ENCODE measurements at places on chromosomes 16 and 17. TPM values are rescaled to one million over a fixed set of nuclear protein-coding genes. Genes with fewer than 3 reads are reported as not detected.

DNA sequence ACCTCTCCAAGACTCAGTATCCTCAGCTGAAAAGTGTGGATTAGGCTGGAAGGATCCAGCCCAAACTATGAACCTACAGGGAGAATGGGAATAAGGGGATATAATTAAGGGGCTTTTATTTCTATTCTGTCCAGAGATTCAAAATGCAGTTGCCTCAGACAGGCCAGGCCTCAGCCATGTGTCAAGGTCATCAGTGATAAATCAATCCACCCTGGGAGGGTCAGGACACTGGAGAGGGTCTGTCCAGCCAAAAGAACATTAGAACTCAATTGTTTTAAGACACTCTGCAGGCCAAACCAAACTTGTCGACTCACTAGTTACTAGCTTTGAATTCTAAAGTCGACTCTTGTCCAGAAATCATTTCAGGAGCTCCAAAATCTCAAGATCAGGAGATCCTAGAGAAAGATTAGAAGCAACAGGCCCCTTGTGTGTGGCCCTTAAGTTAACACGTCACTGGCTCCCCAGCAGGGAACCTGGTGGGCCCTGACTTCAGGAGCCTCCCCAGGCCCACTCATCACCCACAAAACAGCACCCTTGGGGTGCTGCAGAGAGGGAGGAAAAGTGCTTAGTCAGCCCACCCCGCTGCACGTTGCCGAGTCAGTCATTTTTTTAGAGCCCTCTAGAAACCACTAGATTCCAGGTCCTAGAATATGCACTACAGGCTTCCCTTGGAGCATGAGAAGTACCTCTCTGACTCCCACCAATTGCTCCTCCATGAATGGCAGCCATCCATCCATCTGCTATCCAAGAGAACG is 156.8 kb downstream of the XYLT1 start:
- no peak overlapping the region for H3K4me3 ChIP-seq
- peaks cover 14% of the 10 kb centered on the region for H3K4me1 ChIP-seq
- DNase-seq, result no peak
- H3K27me3 ChIP-seq, result no peaks in the 10 kb centered on the region
- H3K27ac ChIP-seq, result peak overlapping the region; percentile 68

The GUCY2D gene
- total RNA-seq, result not detected

DNA sequence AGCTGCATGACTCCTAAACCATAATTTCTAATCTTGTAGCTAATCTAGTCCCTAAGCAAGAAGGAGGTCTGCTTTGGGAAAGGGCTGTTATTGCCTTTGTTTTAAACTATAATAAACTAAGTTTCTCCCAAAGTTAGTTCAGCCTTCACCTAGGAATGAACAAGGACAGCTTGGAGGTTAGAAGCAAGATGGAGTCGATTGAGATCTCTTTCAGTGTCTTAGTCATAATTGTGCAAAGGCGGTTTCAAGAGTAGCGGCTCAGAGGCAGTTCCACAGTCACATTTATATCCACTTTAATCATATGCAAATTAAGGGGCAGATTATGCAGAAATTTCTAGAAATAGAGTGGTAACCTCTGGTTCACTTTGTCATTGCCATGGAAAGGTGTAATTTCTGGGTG is 17.4 kb downstream of the DRC7 start:
- no peaks in the 10 kb centered on the region for H3K4me1 ChIP-seq
- no peak for DNase-seq
- H3K27ac ChIP-seq, result no peak overlapping the region

DNA sequence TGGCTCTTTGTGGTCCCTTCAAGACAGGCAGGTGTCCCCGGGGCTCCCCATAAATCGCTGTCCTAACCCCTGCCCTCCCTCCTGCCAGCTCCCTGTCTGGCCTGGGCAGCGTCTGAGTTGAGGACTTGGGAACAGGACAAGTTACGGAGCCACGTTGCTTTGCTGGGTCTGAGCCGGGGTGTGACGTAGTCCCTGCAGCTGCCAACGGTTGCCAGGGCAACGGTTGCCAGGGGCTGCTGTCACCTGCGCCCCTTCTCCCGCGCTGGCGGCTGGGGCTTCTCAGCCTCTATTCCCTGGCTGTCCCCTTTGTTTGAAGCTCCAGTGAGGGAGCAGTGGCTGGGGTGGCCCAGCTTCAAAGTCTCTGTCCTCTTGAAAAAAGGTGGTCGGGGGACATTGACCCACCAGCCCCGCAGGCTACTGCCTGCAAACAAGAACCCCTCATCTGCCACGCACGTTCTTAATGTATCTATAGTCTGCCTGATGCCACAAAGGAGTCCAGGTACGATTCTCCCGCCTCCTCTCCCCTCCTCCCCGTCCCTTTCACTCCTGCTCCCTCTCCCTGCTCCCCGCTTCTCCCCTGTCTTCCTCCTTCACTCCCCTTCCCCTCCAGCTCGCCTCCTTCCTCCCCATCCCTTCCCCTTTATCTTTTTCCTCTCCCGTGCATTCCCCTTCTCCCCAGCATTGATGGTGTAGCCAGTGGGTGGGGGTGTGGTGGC is 10.9 kb downstream of the ADGRG1 start:
- H3K4me3 ChIP-seq, result no peak overlapping the region
- no peak overlapping the region for H3K27ac ChIP-seq
- no peak for DNase-seq
- no peaks in the 10 kb centered on the region for H3K27me3 ChIP-seq
- H3K36me3 ChIP-seq, result no peaks in the 10 kb centered on the region
- H3K4me1 ChIP-seq, result no peaks in the 10 kb centered on the region

DNA sequence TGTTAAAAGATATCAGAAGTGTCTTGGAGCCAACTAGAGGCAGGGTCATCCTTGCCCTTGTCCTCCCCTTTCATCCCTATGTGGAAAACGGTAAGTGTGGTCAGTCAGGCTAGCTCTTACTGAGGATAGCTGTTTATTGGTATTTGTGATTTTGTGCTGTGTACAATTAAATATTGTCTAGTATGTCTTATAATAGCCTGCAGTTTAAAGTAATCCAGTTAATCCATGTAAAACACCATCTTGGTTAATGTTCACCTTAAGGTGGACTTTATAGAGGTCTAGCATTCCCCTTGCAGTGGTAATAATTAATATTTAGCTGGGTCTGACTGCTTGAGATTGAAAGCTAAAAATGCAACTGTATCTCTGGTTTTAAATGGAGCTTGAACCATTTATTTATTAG is 25.6 kb downstream of the METTL9 start:
- H3K27me3 ChIP-seq, result no peaks in the 10 kb centered on the region
- no peaks in the 10 kb centered on the region for H3K4me1 ChIP-seq

The CES3 gene
- total RNA-seq, result not detected

- H3K27me3 ChIP-seq, result peaks cover 11% of the 10 kb centered on the region
- no peaks in the 10 kb centered on the region for H3K4me1 ChIP-seq
- no peak overlapping the region for H3K4me3 ChIP-seq
Observed at GRCh38 chr16:2790631-2791030, 3.3 kb upstream of the PRSS33 start.

Measured in ascending aorta (tissue), 2 donors.